Hematopoietic multipotent progenitor cell treated with erythropoietin and hydrocortisone succinate and interleukin-3 and kit ligand, for 15 days (in vitro differentiated cells): ENCODE measurements at places on chromosomes 7 and 10.

DNA sequence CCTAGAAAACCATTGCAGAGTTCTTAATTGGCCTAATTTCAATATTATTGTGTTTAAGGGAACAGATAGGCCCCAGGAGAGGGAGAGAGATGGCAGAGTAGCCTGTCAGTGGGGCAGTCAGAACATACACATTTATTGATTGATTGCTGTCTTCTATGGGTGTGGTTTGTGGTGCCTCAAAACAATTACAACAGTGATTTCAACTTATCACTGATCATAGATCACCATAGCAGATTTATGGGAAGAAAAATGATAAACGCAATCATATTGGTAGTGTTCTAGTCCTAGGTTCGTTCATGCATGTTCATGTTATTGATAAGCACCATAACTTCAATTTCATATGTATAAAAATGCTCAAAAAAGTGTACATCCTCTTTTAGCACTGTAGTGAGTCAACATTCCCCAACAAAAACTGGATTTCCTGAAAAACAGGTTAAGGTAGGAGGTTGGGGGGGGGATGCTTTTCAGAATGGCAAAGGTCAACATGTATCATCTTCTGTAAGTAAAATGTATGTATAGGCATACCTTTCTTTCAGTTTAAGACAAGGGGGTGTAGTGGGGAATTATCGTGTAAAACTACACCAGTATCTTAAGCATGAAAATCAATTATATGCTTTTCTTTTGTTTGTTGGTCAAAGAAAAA, 1.1 kb upstream of the TNKS2 start:
- no peak for DNase-seq

GRCh38 chr10:59709395-59710125, at the start of gene SLC16A9:
SLC16A9 (minus strand) TSS chr10:59709850; CDS start chr10:59684291, 25,559 bp downstream.
- no peak for DNase-seq

GRCh38 chr7:101733713-101734475, 83.5 kb upstream of the CUX1 start:
- DNase-seq: no peak

- DNase-seq: no peak
Measured at GRCh38 chr10:105973902-105974301, 1190.6 kb downstream of the SORCS1 start.

DNA sequence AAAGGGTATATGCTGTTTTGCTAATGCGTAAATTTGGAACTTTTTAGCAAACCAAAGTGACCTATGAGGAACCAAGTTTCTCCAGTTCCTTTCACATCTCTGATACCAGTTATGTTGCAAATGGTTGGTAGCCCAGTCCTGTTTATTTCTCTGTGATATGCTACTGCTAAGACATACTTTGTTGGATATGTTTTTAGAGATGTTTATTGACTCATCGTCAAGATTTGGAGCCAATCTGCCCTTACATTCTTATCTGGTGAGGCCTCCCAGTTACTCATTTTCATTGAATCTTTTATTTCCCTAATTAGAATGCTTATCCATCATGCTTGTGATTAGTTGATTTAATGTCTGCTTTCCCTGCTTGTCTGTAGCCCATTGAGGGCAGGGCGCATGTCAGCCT, 58.9 kb downstream of the LRGUK start:
- no peak for DNase-seq

DNA sequence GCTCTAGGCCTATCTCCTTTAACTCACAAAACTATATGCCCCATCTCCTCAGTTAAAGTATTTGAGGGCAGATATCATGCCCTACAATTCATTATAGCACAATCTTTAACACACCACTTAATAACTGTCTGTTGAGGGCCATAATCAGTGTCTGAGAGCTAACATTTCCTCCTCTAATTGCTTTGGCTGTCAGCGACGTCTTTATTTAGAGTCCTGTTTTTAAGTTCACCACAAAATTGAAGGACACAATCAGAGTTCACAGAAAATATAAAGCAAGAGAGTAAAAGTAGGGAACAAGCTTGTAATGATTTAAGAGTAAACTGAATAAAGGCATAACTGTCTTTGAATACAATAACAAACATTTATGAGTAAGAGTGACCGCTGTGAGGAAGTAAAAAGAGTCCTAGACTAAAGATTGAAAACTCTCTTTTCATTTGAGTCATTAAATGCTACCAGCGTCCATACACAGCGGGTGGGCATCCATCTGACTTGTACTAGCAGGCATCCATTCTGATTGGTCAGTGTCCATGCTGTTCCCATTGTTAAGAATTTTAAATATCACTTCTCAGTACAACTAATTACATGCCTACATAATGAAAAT, 38.4 kb upstream of the ABCB4 start:
- no peak for DNase-seq

DNA sequence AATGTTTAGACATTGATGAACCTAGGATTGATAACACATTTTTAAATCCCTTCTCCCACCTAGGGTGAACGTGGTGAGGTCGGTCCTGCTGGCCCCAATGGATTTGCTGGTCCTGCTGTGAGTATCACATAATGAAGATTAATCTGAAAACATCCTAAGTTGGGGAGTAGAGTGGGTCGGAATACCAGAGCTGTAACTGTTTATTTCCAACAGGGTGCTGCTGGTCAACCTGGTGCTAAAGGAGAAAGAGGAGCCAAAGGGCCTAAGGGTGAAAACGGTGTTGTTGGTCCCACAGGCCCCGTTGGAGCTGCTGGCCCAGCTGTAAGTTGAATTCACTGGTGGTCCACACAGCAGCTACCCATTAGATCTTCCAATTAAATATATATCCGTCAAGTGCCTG, 25.6 kb downstream of the COL1A2 start:
- DNase-seq: no peak

DNA sequence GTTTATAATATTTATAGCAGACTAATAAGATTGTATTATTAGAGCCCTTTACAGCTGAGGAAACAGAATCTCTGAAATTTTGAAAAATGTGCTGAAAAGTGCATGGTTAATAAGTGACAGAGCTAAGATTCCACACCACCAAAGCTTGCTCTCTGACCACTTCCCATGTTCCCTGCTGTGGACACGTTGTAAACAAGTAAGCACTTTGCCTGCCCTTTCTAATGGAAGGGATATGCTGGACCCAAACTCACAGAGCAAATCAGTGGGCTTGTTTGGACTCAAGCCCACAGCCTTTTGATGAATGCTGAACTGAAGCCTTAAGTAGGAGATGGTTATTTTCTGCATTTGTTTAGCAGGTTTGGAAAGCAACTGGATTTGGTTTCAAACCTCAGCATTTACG, 214.0 kb upstream of the TMEM72 start:
- no peak for DNase-seq

GRCh38 chr10:70967591-70968587, 79.5 kb upstream of the PCBD1 start:
- no peak for DNase-seq

GRCh38 chr10:73773152-73773879, 8.5 kb upstream of the CHCHD1 start:
- no peak for DNase-seq

GRCh38 chr10:74671716-74672115, 154.7 kb upstream of the KAT6B start:
- no peak for DNase-seq

GRCh38 chr7:138431517-138431916, 28.5 kb upstream of the TRIM24 start:
- DNase-seq: no peak
